ENCODE measurements at places on chromosomes 12 and 14. TPM values are rescaled to one million over a fixed set of nuclear protein-coding genes. Genes with fewer than 3 reads are reported as not detected.

Gene ESR2
- total RNA-seq, result not detected

Gene P2RX2
- not detected for total RNA-seq

Gene SLC8A3
- not detected for total RNA-seq

Gene SDR39U1
- total RNA-seq, result 16.8 TPM

Gene STAT2
- total RNA-seq, result 18.1 TPM

Gene CFAP54
- not detected for total RNA-seq

Gene CAPZA3
- not detected for total RNA-seq

Gene CPNE6
- not detected for total RNA-seq

Gene MLXIP
- 3.5 TPM for total RNA-seq

Gene CCDC91
- 31.6 TPM for total RNA-seq

Gene SOAT2
- total RNA-seq, result not detected

Gene SLC25A3
- 998 TPM for total RNA-seq

Gene PMEL
- not detected for total RNA-seq

Gene BBOF1
- 0.92 TPM for total RNA-seq

Gene CLEC9A
- total RNA-seq, result not detected

Gene TEX52
- total RNA-seq, result not detected

GRCh38 chr12:122849352-122850047 is 14.2 kb downstream of the HIP1R start:
- no peak for DNase-seq

- DNase-seq, result no peak
Observed at GRCh38 chr14:98244966-98245569, 1026.9 kb downstream of the BCL11B start.

- no peak for DNase-seq
Observed at GRCh38 chr12:111580737-111581136, 18.4 kb downstream of the ATXN2 start.

DNA sequence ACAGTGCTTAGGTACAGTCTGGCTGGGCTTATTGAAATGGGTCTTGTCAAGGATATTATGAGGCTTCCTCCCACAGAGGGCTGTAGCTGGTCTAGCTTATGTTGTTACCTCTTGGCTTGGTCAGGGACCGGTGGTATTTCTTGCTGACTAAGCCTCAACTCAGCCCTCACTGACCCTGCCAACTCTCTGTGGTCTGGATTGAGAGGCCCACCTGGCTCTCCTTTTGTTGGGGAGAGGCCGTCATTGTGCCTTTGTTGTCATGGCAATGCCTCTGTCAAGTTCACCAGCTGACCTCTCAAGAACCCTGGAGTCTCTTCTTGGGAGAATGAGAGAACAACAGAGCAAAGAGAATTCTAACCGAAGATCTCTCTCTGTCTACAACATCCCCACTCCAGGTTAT is 245.6 kb upstream of the NPAS3 start:
- peak; percentile 85 for DNase-seq

DNA sequence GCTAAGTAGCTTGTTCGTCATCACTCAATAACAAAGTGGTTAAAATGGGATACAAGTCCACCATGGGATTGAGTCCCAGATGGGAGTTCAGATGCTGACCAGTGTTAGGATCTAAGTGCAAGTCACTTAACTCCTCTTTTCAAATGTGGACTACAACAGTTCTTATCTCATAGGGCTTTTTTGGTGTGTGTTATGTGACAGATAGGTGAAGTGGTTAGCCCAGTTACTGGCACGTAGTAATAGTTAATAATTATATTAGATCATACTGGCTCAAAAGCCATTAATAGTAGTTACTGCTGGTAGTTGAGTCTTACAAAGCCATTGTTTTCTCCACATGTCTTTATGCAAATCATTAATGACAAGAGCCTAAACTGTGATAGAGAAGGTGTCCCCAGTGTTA is 73.2 kb downstream of the RCOR1 start:
- DNase-seq, result no peak

DNA sequence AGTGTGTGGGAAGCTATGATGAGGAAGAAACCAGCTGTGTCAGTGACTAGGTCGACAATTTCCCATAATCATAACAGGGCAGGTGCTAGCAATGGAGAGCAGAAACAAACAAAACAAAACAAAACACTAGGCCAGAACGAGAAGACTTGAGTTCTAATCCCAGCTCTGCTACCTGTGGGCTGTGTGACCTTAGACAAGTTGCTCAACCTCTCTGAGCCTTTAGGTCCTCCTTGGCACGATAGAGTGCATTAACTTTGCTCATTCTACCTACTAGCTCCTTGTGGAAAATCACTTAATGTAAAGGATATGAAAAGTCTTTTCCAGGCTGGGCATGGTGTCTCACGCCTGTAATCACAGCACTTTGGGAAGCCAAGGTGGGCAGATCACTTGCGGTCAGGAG is 11.2 kb downstream of the HHIPL1 start:
- no peak for DNase-seq

GRCh38 chr14:100056964-100057795 is 8.0 kb upstream of the EVL start:
- no peak for DNase-seq

- peak; percentile 82 for DNase-seq
Observed at GRCh38 chr12:47276621-47277309, 197.0 kb upstream of the AMIGO2 start.

- DNase-seq, result no peak
Observed at GRCh38 chr12:45655186-45655585, 74.3 kb upstream of the ARID2 start.

DNA sequence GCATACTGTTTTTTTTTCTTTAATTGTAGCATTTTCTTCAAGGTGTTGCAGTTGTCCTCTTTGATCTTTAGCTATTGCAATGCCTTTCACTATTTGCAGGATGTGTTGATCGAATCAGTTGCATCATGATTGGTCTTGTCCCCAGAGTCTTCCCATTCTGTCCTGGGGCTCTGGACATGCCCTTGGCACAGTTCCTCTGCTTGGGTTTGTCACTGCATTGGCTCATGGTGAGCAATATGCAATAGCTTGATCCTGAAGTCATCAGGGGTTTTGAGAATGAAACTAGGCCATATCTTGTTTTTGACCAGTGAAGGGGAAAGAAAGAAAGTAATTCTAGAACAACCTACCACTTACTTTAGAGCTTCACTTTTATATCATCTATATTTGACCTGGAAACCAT is 281.5 kb downstream of the TMEM117 start:
- DNase-seq, result no peak

DNA sequence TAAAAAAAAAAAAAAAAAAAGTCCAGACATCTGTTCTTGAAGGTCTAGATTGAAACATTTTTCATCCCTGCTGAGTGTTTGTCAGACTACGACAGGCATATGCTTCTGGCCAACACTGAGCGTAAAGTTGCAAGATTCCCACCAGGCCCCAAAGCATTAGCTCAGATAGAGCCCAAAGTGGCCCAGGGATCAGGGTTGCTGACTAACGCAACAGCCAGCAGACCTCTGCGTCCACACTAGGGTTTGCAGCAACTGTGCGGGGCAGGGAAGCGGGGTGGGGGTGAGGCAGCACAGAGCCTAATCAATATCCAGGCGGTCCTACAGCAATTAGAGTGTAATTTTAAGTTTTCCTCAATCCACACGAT is 55.7 kb downstream of the SSH1 start:
- no peak for DNase-seq

GRCh38 chr14:21001218-21001617 is 2.1 kb downstream of the SLC39A2 start:
- DNase-seq, result no peak

DNA sequence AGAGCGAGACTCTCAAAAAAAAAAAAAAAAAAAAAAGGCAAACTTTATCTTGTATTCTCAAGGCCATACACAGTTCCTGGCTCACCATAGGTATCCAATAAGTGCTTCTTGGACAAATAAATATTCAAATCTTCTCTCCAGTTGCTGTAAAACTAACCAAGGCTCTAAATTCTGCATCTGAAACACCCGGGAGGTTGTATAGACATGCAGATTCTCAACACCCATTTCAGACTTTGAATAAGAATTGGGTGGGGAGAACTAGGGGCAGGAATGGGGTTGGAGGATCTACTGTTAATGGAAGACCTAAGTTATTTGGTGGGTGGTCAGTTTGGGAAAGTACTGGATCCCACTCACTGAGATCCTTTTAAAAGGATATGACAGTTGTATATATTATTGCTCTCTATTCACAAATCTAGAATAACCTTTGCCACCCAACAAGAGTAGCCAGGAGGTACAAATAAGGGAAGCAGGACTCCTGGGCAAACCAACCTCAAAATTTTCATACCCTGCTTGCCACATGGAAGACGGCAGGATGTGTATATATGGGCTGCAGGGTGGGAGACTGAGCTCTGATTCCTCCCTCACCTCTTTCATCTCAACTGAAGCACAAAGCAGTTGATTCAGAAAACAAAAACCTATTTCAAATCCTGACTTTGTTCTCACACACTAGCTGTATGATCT is 879 bp downstream of the GDF3 start:
- DNase-seq, result no peak

DNA sequence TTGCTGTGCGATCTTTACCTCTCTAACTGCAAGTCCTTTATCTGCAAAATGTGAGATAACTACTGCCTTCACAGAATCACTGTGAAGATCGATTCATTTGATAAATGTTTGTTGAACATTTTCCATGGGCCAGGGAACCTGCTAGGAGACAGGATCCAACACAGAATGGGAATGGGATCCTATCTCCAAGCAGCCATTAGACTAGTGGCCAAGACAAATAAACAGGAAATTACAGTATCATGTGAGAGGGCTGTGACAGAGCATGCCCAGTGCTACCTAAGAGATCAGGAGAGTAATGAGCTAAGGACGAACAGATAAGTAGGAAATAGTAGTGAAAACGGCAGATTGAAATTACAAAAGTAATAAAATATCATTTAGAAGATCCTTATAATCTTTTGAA is 105.7 kb downstream of the GRIN2B start:
- DNase-seq, result no peak

GRCh38 chr12:128004383-128004938 is 262.5 kb upstream of the TMEM132C start:
- no peak for DNase-seq

DNA sequence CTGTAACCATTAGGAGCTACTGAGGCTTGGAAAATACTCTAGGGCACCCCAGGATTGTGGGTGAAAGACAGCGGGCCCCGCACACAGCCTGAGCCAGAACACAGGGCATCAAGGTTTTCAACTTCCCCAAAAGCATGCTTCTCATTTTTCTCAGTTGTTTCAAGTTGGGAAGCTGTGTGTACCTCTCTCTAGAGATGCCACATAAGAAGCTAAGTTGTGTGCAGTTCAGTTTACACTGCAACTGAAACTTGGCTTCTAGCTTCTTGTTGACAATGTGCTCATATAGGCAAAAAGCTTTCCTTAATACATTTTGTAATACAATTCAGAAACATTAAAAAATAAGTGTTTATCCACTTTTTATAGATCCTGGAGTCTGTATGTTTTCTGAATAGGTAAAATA is 88.1 kb upstream of the PTPRR start:
- DNase-seq, result no peak

GRCh38 chr14:53840444-53840843 is 116.2 kb downstream of the BMP4 start:
- no peak for DNase-seq

- DNase-seq, result peak; percentile 54
Observed at GRCh38 chr12:8078398-8078797, 3.7 kb upstream of the NECAP1 start.

DNA sequence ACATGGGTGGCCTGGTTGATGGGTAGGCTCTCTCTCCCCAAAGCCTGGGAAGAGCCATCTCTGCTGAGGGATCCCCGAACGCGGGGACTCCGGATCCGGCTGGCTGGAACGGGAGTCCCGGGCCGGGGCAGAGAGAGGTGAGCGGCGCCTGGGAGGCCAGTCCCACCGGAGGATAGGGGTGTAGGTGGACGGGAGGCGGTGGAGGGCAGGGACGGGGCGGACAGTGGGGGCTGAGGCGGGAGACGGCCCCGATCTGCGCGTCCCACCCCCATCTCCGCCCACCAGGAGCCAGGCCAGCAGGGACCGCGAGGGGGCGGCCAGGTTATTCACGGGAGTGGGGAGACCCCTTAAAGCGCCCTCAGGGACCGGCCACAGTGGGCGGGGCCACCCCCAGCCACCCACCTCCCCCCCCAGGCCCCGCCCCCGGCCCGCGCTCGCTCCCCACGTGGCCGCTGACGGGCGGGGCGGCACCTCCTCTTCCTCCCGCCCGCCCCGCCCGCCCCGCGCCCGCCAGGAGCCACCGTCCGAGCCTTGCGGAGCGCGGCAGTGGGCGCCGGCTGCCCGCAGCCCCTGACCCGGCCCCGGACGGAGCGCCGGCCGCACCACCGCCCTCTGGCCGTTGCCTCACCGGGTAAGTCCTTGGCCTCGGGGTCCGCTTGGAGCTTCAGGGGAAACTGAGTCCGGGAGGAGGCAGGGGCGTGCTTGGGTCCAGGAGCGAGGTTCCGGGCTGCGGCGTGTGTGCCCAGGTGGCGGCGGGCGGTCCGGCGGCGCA is at the start of gene INF2:
TSS of gene INF2 (plus strand) at position 510 of the 772 bp plus-strand sequence. CDS start 11,748 bp downstream, outside the sequence.
- peak; percentile 66 for DNase-seq

- no peak for DNase-seq
Observed at GRCh38 chr14:70780396-70781075, 28.8 kb downstream of the MAP3K9 start.

- DNase-seq, result no peak
Observed at GRCh38 chr12:31804185-31804504, 75.3 kb upstream of the AMN1 start.

DNA sequence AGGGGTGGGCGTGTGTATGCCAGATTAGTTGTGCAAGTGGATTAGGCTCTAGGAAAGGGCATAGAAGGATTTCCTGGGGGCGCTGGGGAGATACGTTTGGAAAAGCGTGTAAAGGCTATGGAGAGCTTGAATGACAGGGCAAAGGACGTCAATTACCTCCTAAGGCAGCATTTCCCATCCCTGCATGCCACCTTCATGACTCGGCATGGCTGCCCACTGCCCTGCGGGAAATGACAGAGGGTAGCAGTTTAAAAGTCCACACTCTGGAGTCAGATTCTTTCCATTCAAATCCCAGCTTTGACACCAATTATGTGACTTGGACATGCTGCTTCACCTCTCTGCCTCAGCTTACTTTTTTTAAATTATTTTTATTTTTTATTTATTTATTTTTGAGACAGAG is 14.8 kb upstream of the TMEM229B start:
- DNase-seq, result no peak

GRCh38 chr14:104935026-104935650 is 10.5 kb downstream of the PLD4 start:
- DNase-seq, result no peak

- DNase-seq, result no peak
Observed at GRCh38 chr14:23725980-23726710, 90.0 kb downstream of the DHRS2 start.

GRCh38 chr14:76810953-76811400 is 1.7 kb downstream of the ANGEL1 start:
- no peak for DNase-seq

Data from MG63 (cell line).